ENCODE measurements at places on chromosomes 16 and 17.

DNA sequence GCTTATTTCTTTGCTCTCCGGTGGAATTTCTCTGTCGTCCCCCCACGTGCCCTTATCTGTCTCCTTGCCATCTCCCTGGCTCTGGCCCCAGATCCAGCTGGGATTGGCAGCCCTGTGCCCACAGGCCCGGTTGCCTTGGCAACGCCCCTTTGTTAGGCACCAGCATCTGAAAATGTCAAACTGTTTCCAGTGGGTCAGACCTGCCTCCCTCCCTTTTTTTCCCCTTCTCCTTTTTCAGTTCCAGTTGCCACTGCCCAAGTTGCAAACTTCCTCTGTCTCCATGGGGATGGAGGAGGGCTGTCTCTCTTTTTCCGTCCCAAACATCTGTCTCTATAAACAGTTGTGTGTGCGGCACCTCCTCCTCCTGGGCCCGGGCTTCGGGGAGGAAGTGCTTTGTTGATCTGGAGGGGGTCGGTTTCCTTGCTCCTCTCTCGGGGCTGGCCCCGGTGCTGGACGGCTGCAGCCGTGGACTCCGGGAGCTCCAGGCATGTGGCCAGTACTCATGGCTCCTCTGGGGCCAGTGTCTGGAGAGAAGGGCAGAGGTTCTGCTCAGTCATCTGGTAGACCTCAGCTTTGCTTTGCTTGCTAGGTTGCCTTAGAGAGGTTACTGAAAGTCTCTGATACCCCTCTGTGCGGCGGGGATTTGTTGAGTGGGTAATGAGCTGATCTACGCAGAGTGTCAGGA, 35.3 kb downstream of the SOCS3 start:
- no peak for DNase-seq

- no peak for DNase-seq
Measured at GRCh38 chr16:67176662-67177061, 6.3 kb downstream of the NOL3 start.

GRCh38 chr17:13509527-13509926, 92.2 kb downstream of the HS3ST3A1 start:
- DNase-seq: no peak

- no peak for DNase-seq
Measured at GRCh38 chr16:13957197-13958078, 37.5 kb downstream of the ERCC4 start.

GRCh38 chr17:65041518-65041917, 15.0 kb downstream of the GNA13 start:
- DNase-seq: no peak

DNA sequence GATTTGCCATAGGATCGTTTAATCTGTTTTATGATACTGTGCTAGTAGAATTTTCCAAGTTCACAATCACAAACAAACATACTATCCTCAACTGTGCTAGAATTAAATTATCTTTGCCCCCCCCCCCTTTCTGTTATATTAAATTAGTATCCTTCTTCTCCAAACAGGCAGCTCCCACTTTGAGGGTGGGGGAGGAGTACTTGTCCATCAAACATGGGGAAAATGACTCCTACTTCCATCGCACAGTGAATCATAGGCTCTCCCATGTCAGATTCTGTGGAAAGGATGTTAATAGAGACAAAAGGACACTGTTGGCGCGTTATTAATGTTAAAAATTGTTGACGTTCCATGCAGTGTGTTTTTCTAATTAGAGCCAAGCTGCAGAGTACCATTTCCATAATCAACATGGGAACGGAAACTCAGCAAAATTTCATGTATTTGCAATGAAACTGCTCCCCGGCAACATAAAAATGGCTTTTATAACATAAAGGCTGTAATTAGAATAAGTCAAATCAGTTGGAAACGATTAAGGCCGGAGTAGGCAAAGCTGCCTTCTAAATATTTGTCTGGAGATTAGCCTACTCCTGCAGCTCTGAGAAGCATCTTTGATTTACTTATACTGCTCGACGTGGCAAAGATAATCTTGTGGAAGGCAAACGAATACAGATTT, 104.6 kb downstream of the RBFOX1 start:
- no peak for DNase-seq

GRCh38 chr16:81493755-81494433, 49.3 kb downstream of the CMIP start:
- DNase-seq: no peak

- DNase-seq: no peak
Measured at GRCh38 chr17:80981062-80981902, 10.4 kb upstream of the CHMP6 start.

Data from NCI-H2029 treated with DMSO at 0.1 percent for 48 hours (cell line).